Kidney glomerular epithelial cell (primary cell): ENCODE measurements at places on chromosomes 6 and 20.
A peak's percentile ranks its signal among the peaks of the same experiment; 100 is the strongest.

DNA sequence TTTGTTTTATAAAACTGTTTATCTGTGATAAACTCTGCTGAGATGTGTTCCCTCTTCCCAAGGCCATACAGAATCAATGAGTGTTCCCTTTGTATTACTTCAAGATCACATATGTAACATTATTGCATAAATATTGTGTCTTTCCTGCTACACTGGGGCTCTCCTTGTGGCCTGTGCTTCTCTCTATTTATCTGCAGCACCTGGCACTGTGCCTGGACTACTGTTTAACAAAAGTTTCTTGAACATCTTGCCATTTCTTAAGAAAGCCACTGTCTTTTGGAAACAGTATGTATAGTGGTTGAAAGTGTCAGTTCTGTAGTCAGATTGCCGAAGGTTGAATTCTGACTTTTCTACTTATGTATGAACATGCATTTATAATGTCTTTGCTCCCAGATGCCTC is 169.0 kb upstream of the SCGN start:
- no peak for DNase-seq

GRCh38 chr20:33796907-33797544 is 14.1 kb upstream of the CHMP4B start:
- DNase-seq, result no peak

- DNase-seq, result no peak
These were observed 122.1 kb upstream of the TRAF3IP2 start for GRCh38 chr6:111727802-111728201.

DNA sequence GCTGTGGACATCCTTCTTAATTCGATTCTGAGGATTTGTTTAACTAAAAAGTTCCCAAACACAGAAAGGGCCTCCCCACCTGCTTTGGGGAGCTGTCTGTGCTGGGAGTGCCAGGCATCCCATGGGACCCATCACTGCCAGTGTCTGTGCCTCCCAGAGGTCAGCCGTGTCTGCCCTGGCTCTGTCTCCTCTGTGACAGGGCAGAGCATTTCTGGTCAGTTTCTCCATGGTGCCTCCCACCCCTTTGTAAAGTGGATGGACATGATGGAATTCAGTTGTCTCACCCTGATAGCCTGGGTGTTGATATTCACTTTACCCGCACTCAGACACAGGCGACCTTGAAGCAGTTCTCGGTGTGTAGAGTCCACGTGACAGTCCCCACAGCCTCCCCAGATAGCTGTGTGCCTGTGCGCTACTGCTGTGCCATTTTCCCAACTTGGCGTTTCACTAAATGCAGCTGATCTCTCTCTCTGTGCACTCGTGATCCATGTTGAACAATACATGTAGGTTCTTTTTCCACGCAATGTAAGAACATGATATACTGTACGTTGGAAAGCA is 70.5 kb downstream of the CDS2 start:
- no peak for DNase-seq

- DNase-seq, result no peak
These were observed 94.0 kb downstream of the SYCP2 start for GRCh38 chr20:59839400-59839799.

GRCh38 chr6:63278916-63279315 is 40.9 kb downstream of the LGSN start:
- DNase-seq, result no peak

GRCh38 chr6:78397499-78397898 is 469.9 kb upstream of the IRAK1BP1 start:
- DNase-seq, result no peak

GRCh38 chr6:39430871-39431523 is 108.5 kb upstream of the KCNK16 start:
- DNase-seq, result no peak

- no peak for DNase-seq
These were observed 31.4 kb downstream of the LINC00237 start for GRCh38 chr20:21074605-21075336.

DNA sequence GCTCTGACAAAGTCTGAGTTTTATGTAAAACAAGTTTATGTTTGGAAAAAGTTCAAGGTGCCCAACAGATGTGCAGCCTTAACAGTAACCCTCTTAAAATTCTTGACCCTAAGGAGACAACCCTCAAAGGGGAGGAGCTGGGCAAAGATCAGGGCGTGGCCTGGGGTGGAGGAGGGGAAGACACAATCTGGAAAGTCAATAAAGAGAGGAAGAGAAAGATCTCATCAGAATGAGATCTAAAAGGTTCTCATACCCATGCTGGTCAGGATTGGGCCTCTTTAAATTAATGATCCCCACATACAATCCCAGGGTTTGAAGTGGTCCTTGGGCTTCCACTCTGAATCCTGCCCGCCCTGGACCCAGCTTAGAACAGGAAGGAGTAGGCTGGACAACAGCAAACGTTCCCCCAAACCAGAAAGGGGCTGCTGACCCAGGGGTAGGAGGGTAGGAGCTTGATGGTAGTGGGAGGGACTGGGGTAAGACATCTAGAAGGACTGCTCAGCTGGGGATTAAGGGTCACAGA is 33.0 kb downstream of the FOXP4 start:
- no peak for DNase-seq

- DNase-seq, result peak; percentile 93
These were observed at the start of gene SYTL3 for GRCh38 chr6:158649289-158650143. Gene SYTL3, plus strand, starts transcription at chr6:158650054. Its CDS starts 13,215 bp downstream, at chr6:158663269.

GRCh38 chr6:120198033-120198432 is 848.5 kb upstream of the MAN1A1 start:
- DNase-seq, result no peak

DNA sequence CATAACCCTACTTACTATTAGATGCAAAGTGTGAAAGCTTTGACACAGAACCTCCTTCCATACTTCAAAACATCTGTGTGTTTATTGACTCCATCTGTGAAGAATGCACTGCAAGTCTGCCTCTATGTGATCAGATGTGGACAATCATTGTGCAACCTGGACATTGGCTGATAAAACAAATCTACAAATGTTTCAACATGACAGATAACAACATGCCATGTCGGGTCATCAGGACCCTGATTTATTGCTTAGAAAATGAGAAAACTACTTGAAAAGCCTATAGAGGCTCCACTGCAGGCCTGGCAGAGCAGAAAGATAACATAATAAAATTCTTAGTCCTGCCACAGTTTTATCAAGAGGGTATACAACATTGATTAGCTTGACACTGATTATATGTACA is 1286.4 kb downstream of the GRIK2 start:
- DNase-seq, result no peak

DNA sequence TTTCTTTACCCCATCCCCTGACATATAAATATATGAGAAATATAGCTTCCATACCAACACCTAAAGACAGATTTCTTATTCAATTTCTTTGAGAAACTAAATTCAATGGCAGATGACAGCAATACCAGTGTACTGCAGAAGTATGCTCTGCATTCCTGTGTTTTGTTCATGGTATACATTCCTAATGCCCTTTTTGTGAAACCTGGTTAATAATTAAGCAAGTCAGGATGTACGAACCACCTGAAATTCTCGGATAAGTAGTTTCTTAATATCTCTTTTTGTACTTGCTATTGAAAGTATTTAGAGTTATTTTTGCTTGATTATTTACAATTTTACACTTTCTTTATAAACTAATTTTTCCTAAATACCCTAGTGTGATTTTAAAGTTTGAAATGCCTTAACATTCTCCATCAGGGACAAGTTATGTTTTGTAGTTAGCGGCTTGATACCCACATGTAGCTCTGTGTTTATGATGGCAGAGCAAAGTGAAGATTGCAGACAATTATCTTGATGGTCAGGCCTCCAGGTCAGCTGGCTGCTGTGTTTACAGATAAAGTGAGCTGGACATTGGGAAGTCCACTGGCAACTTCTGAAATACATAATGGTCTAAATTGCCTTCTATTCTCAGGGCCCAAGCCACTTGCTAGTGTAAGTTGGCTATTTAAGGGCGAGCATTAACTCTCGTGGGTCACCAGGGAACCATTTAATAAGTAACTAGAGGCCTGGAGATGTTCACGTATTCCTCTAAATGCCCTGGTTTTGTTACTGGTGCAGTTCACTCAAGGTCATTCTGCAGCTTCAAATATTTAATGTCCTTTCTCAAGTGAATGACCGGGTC is 58.2 kb downstream of the PLCB1 start:
- no peak for DNase-seq

DNA sequence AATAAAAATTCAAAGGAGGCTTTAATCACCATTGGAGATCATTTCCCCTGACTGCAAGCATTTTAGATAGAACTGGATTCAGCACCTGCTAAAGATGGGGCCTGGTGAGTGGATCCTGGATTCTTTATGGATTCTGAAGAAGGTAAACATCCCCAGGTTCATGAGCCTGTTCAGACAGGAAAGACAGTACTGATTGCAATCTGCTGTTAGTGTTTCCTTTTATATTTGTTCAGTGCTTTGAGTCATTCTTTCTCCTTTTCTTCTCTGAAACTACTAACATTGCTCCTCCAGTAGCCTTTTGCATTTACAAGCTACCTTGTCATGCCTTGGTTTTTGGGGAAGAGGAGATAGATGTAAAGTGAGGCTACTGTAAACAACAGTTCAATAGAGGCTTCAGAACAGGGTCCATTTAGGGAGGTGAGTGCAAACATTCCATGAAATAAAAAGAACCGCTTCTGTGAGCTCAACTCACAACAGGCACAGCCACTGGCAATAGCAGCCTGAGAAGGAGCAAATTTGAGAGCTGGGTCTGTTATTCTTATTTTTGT is 66.4 kb upstream of the PRL start:
- no peak for DNase-seq

GRCh38 chr20:41506192-41506915 is 111.8 kb downstream of the CHD6 start:
- DNase-seq, result no peak

GRCh38 chr6:50657513-50657912 is 55.8 kb upstream of the TFAP2D start:
- DNase-seq, result no peak

GRCh38 chr20:47232518-47232917 is 124.0 kb downstream of the ZMYND8 start:
- no peak for DNase-seq

- DNase-seq, result no peak
These were observed 13.1 kb downstream of the TNXB start for GRCh38 chr6:32096087-32096393.

DNA sequence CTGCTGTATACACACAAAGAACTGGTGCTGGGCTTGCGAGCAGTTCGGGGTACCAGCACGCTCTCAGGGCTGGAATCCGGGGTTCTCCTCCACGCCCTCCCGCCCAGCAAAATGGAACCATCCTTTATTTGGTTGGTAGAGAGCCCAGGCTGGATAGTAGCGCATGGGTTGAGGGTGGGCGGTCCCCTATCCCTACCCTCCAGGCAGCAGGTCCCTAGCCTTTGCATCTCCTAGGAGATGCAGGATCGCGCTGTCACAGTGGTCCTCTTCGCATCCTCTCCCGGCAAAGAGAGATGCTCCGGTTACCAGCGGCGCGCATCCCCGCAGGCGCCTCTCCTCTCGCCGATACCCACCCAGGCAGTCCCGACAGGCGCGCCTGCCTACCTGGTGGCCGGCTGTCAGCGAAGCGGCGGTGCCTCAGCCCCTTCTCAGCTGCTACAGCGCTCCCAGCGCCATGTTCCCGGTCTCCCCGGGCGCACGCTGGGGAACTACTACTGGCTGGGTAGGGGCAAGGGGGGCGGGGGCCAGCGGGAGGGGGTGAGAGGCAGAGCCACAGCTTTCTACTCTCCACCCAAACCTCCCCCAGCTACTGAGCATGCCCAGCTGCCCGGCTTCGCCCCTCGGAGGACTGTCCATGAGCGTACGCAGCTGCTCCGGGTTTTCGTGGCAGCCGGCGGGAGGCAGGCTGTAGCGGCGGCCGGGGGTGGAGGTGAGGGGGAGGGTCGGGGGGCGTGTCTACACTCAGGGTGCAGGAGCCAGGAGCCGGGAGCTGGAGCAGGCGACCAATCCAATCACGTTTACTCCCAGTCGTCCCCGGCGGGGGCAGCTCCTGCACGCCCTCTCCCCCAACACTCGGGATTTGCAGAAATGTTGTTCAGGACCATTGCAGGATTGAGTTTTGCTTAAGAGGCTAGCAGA is at the start of gene PAK5:
PAK5 (minus strand) TSS at position 699 of the 918 bp plus-strand sequence. CDS start 194,748 bp downstream, outside the sequence.
- peak; percentile 38 for DNase-seq

GRCh38 chr20:53923566-53924369 is 146.6 kb downstream of the BCAS1 start:
- no peak for DNase-seq

DNA sequence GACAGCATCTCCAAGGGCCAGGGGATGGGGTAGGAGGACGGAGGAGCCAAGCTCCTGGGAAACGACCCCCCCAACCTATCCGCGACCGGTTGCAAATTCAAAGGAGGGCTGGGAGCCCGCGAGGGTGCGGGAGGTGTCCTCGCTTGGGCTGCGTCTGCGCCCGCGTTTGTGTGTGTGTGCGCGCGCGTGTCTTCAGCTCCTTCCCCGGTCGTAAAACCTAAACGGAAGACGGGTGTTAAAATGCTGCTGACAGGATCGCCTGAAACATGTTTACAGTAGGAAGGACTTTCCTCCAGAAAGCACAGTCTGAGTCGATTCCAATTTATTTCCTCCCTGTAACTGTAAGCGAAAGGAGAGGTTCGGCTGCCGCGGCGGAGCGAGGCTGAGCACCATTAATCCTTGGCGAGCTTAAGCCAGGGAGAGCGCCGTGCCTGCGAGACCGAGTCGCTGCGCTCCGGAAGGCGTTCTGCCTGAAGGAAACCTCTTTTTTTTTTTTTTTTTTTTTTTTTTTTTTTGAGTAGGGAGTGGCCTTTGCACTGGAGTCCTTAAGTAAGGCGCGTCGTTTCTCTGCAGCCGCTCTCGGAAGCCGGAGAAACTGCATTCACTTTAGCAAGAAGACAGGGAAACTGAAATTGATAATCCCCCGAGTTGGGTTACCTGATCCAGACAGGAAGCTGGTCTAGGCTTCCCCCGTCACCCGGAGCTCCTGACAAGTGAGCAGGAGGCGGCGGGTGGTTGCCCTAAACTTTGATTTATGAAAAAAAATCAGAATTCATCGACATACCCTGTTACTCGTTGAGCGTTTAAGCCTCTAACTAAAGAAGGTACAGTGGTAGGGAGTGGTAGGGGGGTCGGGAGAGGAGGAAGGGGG is 4.8 kb upstream of the SOX4 start:
- DNase-seq, result peak; percentile 80

GRCh38 chr6:4179960-4180651 is 44.7 kb upstream of the ECI2 start:
- DNase-seq, result no peak

GRCh38 chr6:144158133-144158532 is 7.8 kb downstream of the STX11 start:
- DNase-seq, result peak; percentile 80

GRCh38 chr6:105568751-105569150 is 165.9 kb upstream of the PREP start:
- no peak for DNase-seq

DNA sequence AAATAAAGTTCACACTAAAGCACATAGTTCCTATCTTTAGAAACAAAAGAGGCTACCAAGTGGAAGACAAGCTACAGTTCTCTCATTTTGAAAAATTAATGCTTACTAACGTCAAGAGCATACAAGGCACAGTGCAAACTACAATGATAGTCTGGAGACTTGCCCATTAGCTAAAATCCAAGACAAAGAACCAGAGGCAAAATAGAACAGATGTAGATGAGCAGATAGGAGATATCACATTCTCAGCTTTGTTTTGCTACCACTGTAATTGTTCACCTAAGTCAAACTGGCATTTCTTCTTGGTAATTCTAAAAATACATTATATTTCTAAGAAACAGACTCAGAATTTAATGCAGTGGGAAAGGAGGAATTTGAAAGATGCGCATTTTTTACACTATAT is 5.2 kb downstream of the TMEM30A start:
- no peak for DNase-seq

- DNase-seq, result no peak
These were observed 108.0 kb downstream of the CHD6 start for GRCh38 chr20:41510224-41510623.

GRCh38 chr6:46393161-46393939 is 97.9 kb downstream of the RCAN2 start:
- no peak for DNase-seq

- DNase-seq, result peak; percentile 25
These were observed 110.0 kb downstream of the PPP1R14C start for GRCh38 chr6:150252714-150253444.
